Stimulated activated CD8-positive, alpha-beta memory T cell treated with anti-CD3 and anti-CD28 coated beads, Interleukin-2, amount 100 ng/mL, for 48 hours (primary cell): ENCODE measurements at places on chromosomes 2 and 18.
A peak's percentile ranks its signal among the peaks of the same experiment; 100 is the strongest.

- no peak for DNase-seq
These were observed 72.7 kb downstream of the TMEM247 start for GRCh38 chr2:46552079-46552478.

- DNase-seq = no peak
These were observed 2.3 kb upstream of the GLI2 start for GRCh38 chr2:120733238-120733932.

- no peak for DNase-seq
These were observed 17.5 kb downstream of the REEP1 start for GRCh38 chr2:86319700-86320580.

DNA sequence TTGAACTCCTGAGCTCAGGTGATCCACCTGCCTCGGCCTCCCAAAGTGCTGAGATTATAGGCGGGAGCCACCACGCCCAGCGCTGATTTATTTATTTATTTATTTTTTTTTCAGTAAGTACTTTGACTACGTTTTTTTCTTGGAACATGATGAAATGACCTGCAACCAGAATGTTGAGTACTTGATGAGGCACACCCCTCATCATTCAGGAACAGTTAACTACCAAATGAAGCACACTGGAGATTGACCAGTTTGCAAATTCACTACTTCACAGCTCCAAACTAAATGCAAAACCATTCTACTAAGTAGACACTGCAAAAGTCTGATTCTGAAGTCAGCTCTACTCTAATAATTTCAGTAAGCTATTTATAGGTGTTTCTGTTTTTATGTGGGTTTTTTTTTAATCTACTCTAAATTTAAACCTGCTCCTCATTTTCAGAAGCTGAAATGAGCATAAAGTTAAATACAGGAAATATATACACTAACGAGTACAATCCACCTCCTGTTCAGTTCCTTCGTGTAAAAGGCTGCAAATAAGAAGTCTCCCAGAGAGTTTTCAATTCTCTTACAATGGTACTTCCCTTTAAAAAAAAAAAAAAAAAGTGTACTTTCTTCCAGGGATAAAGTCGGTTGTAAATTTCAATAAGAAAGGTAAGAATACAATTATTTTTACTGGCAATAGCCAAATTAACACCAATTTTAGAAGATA, 1.4 kb downstream of the GFPT1 start:
- no peak for DNase-seq

- DNase-seq = no peak
These were observed 145.5 kb downstream of the CYP26B1 start for GRCh38 chr2:72001937-72002690.

- no peak for DNase-seq
These were observed 174.9 kb downstream of the CELF4 start for GRCh38 chr18:37390687-37391086.

DNA sequence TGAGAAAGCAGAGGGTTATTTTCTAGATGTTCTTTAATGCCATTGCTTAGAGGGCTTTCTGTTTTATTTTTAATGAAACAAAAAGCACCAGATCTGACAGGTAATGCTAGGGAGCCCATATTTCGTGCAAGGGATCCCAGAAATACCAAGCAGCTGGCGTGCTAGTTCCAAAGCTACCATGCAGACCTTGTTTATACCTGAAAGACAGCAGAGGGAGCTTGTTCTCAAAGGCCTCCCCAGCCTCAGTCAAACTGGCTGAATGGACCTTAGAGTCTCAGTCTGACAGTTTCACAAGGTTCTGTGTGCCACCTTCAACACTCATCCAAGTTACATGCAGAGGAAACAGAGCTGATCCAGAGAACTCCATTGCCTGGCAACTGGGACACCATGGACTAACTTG, 48.6 kb downstream of the GALNT14 start:
- no peak for DNase-seq

DNA sequence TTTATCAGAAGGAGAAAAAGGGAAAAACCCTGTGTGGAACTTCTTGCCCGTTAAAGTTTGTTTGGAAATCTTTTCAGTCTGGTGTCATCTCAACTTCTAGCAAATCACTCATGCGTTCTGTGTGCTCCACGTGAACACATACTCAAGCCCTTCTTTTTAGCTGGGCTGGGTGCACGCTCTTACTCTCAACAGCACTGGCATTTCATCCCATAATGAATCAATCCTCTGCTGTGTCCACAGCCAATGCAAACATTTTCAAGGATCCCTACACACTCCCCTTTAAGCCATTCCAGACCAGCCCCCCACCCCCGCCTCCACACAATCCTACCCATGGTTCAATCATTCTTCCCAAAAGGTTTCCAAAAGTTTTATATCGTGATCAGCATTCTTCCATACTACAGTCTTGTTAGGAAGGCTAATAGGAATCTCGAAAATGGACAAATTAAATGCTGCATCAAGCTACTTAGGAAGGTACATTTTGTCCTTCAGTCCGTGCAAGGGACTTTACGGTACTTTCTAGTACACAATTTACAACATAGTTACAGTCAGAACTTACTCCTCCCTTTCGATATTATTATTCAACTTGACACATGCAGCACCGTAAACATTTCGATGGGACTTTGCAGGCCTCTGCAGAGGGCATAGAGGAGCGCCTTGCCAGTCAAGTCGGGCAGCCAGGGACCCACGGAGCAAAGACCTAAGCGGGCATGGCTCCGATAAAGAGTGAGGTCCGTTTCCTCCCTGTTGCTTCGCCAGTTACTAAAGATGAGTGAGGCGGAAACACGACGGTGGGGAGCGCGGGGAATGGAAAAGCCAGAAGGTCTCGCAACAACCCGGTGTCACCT, 1.4 kb downstream of the PTGR3 start:
- no peak for DNase-seq

- DNase-seq = no peak
These were observed 42.0 kb downstream of the OXER1 start for GRCh38 chr2:42721898-42722297.

- no peak for DNase-seq
These were observed 969 bp upstream of the ALKAL2 start for GRCh38 chr2:288758-289361.

GRCh38 chr2:49933711-49934110, 779.4 kb upstream of the FSHR start:
- DNase-seq = no peak

GRCh38 chr2:133787207-133787606, 218.9 kb upstream of the NCKAP5 start:
- DNase-seq = no peak

- peak; percentile 35 for DNase-seq
These were observed 41.9 kb upstream of the AAK1 start for GRCh38 chr2:69685321-69686048.

- DNase-seq = no peak
These were observed 9.0 kb upstream of the EFR3B start for GRCh38 chr2:25032901-25033300.

DNA sequence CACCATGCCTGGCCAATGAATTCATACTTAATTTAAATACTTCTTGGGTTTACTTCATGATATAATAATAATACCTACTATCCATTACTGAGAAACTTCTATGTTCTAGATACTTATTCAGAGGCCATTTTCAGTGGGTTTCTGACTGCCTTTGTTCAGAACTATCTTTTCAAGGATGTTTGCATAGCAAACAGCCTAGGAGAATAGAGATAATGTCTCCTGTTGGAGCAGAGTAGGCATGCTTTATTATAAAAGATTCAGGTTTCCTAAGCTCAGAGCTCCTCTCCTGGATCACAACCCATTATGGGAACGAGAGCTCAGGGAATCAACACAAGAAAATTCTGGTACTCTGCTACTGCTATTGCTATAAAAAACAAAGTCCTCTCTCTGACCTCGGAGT, 11.1 kb downstream of the FASTKD1 start:
- no peak for DNase-seq

DNA sequence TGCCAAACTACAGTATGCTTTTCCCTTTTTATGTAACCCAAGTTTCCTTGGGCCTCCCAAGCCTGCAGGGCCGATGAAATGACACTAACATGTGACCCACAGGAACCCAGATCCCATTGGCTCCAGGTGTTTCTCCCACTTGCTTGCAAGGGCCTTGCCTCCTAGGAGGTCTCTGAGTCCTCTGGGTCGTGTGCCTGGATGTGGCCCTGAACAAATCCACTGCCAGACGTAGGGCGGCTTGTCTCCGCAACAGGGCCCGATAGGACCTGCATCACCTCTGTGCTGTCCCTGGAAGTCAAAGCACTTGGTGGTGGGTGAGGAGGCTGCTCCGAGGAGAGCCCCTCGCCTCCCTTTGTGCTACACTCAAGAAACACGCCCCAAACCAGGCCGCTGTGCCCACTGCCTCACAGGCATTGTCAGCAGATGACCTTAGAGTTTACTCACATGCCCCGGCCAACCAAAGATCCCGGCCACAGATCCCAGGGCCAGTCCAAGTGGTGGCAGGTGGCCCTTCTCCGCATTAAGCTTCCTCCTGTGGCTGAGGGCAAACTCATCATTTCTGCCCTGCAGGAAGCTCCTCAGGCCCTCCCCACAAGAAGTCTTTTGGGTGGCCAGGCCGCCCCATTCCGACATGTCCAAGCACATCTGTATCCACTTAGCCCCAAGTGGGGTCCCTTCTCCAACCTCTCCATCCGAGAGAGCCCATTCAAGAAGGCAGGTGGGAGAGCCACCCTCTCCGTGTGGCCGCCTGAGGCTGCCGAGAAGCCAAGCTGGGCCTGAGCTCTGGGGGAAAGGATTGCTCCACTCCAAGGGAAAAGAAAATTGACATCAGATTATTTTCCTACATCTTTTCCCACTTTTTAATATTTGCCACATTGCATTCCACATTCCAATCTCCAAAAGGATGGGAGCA, 76.7 kb downstream of the GFPT1 start:
- DNase-seq = no peak

DNA sequence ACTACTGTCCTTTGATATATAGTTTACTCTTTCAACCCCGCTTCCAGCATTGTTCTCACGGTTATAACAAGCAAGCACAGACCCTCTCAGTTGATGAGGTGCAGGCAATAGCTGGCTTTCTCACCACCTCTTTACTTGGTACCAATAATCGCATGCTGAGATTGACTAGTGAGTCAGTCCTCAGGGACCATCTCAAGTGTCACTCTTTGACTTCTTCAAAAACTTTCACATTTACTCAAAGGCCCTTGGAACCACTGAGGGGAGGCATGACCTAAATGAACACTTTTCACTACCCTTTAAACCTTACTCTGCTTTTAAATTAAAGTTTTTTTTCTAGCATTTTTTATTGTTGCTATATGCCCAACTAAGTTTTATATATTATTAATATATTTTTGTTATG, 101.8 kb downstream of the DAW1 start:
- DNase-seq = no peak

DNA sequence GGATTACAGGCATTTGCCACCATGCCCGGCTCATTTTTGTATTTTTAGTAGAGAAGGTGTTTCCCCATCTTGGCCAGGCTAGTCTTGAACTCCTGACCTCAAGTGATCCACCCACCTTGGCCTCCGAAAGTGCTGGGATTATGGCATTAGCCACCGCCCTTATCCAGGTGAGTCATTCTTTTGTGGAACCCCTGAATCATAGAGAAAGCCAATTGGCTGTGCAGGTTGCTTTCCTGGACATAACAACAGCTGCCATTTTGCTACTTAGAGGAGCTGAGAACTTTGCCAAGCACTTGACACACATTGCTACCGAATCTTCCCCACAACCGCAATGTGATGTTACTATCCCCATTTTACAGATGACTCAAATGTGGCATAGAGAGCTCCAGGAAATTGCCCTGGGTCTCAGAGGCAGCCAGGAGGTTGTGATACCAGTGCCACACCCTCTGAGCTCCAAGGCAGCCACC, 36.0 kb downstream of the SETBP1 start:
- DNase-seq = peak; percentile 23

- no peak for DNase-seq
These were observed 23.3 kb downstream of the SDC1 start for GRCh38 chr2:20201671-20202070.

- DNase-seq = no peak
These were observed 864.7 kb downstream of the NRXN1 start for GRCh38 chr2:50167271-50167670.

- no peak for DNase-seq
These were observed 104.7 kb downstream of the LRATD1 start for GRCh38 chr2:14737201-14737600.

DNA sequence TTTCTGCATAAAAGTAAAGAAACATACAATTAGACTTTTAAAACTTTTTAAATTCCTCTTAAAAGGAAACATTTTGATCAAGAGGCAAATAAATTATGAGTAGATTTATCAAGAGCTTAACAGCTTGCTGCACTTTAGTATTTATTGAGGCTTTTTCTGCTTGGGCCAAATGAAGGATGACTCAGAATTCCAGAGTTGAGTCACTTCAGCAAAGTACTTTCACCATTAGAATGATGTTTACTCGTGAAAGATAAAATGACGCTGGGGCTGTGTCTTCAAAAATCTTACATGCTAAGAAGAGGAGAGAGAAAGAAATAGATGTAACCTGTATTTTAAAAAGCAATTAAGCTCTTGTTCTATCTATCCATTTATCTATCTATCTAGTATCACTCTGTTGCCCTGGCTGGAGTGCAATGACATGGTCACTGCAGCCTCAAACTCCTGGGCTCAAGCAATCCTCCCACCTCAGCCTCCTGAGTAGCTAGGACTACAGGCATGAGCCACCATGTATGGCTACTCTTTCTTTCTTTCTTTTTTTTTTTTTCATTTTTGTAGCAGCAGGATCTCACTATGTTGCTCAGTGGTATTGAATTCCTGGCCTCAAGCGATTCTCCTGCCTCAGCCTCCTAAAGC, 75.3 kb upstream of the RIOK3 start:
- DNase-seq = no peak

DNA sequence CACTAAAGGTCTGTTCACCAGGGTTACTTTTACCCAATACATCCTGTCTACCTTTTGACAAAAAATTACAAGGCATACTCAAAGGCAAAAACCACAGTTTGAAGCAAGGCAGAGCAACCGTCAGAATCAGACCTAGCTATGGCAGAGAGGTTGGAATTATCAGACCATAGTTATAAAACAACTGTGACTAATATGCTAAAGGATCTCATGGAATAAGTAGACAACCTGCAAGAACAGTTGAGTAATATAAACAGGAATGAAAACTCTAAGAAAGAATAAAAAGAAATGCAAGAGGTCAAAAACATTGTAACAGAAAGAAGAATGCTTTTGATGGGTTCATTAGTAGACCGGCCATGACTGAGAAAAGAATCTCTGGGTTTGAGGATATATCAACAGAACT, 318.8 kb upstream of the KCNH7 start:
- DNase-seq = no peak

GRCh38 chr2:207083361-207084110, 82.2 kb downstream of the KLF7 start:
- no peak for DNase-seq

DNA sequence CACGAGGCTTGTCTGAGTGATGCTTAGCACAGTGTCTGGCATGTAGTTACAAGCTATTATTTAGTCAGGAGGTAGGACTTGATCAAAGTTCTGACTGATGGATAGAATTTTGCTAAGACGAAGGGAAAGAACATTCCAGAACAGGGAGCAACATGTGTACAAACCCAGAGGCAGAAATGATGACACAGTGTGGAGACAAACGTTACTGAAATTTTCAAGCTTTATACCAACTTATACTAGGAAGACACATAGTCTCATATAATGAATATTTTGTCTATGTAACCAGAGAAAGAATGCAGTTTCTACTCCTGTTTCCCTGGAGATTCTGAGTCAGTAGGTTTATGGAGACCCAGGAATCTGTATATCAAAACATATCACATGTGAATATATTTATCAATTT, 123.4 kb downstream of the FAM124B start:
- no peak for DNase-seq

- no peak for DNase-seq
These were observed 166.3 kb downstream of the CCDC148 start for GRCh38 chr2:158290225-158290624.
